Stimulated activated CD8-positive, alpha-beta memory T cell treated with anti-CD3 and anti-CD28 coated beads, Interleukin-4, amount 100 ng/mL, for 1 hour (primary cell): ENCODE measurements at places on chromosomes 3 and 15.

DNA sequence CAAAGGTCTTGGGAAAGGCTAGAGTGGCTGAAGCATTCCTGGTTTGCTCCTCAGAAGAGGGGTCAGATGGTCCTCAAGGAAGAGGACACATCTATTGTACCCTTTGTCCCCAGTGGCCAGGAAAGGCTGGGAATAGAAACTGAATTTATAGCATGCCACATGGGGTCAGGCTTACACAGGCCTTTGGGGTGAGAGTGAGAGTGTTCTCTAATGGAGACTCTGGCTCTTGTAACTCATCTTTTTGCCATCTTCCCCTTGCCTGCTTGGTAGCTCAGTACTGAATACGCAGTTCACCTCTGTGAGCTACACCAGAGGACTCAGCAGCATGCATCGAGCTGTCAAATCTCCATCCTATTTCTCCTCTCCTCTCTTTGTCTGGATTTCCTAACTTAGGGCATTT lies 87.5 kb downstream of the ATP2B2 start:
- no peak for DNase-seq

- no peak for DNase-seq
These were observed 35.7 kb downstream of the NGRN start for GRCh38 chr15:90300988-90301706.

DNA sequence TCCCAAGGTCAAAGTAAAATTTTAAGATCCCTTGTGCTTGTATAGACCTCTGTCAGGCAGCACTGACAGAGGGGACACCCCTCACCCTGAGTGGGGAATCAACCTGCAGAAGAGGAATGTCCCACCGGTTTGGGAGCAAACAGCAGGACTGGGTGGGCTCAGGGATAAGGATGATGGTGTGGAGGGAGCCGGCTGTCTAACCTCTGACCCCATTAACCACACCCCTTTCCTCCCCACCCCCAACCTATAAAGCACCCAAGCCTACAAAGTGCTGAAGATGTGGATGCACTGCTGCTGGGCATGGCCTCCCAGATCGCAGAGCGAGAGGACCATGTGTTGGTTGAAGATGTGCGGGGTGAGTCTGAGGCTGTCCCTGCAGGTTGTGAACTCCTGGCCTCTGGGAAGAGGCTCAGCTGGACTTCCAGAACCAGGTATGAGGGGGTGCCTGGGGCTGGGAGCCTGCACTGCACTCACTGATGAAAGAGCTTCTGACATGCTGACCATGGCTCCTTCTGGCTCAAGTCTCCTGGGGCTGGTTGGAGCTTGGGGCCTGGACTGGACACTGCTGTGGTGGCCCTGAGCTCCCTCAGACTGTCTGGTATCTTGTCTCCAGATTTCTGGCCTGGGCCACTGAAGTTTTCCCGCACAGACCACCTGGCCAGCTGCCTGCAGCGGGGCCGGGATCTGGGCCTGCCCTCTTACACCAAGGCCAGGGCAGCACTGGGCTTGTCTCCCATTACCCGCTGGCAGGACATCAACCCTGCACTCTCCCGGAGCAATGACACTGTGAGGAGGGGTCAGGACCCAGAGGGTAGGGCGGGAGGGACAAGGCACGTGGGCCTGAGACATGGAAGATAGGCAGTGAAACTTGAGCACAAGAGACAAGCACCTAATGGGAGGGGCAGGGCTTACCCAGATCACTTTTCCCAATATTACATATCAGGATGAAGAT lies 9.3 kb downstream of the DUOX1 start:
- DNase-seq, result no peak

- no peak for DNase-seq
These were observed 91.9 kb downstream of the NAALADL2 start for GRCh38 chr3:174951034-174951433.

DNA sequence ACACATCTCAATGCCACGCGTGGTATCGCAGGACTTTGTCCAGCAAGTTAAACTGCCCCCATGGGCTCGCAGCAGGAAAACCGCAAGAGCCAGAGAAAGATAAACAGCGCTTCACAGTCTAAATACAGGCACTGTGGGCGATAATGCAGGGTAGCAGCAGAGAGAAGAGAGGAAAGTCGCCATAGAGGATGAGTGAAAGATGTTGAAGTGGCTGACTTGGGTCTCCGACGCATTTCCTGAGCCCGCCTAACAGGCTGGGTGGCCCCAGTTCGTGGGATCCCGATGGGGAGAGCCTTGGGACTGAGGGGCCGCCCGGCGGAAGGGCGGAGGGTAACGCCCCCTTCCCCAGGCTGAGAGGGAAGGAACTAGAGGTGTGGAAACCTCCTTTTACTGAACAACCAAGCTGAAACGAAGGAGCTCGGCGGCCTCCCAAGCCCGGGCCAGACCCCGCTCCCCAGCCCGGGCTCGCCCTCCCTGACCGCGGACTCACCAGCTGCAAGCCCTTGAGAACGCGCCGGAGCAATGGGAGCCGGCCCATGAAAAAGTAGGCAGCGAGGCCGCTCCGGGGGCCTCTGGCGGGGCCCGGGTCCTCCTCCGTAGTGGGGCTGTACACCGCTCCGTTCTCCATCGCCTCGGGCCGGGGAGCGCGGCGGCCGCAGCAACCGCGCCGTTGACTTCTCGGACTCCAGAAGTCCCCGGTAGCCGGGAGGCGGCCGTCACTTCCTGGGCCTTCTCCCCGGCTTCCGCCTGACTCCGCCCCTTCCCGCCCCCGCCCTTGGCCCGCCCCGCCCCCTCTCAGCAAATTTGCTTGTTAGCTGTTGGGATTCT lies at the start of gene CMTM6:
Gene CMTM6 (minus strand): TSS at position 735 of the 828 bp plus-strand sequence. CDS start 107 bp downstream, at position 628.
- peak; percentile 56 for DNase-seq

DNA sequence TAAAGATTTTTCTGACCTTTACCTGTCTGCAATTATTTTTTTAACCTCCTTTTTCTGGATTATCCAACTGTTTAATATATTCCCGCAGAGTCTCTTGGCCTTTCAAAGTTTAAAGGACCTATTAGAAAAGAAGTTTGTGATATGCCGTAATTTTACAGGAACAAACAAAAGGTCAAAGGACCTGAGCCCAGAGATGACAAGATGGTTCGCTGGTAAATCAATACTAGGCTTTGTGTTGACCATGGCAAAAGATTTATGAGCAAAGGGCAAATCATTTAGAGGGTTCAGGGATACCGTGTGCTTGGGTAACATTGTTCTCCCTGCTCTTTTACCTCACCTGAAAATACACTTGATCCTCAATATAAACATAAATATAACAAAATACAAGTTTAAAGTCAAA lies 923.5 kb downstream of the ROBO1 start:
- DNase-seq, result no peak
